ENCODE measurements at places on chromosomes 7 and 10.

- H3K4me3 ChIP-seq, result peak overlapping the region; percentile 90
- H3K4me1 ChIP-seq, result no peaks in the 10 kb centered on the region
- no peak for DNase-seq
- no peaks in the 10 kb centered on the region for H3K27me3 ChIP-seq
- no peak overlapping the region for H3K27ac ChIP-seq
These were observed 5.9 kb downstream of the ITGB1 start for GRCh38 chr10:32952094-32952493.

DNA sequence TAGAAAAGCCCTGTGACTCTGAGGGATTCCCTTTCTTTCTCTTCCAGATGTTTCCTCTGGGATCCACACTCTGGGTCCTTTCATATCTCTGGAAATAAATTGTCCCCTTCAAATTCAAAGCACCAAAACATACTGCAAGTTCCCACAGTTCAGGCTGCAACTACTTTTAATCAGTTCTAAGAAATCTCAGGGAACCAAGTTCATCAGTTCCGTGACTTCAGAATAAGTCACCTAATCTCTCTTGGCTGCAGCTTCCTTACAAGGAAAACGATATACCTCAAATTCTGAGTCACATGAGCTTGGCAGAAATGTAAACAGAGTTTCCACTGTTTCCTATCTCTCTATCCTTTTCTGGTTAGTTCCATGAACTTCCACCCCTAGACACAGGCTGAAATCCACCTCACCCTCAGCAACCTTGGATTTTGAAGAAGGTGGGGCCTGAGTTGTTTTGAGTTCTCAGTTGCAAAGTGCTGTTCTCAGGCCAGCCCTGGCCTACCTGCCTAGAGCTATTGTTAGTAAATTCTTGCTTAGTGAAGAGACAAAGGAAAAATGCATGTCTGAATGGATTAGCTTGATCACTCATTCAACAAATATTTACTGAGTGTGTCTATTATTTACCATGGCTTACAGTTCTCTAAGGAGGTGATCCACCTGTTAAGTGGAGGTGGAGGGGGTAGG lies 59.3 kb upstream of the IL6 start:
- DNase-seq, result peak; percentile 67
- H3K36me3 ChIP-seq, result no peaks in the 10 kb centered on the region
- no peaks in the 10 kb centered on the region for H3K27me3 ChIP-seq
- H3K4me1 ChIP-seq, result peaks cover 8% of the 10 kb centered on the region
- H3K4me3 ChIP-seq, result no peak overlapping the region
- H3K27ac ChIP-seq, result peak overlapping the region; percentile 24

- H3K36me3 ChIP-seq, result no peaks in the 10 kb centered on the region
- no peak for DNase-seq
- H3K4me3 ChIP-seq, result no peak overlapping the region
These were observed 239.9 kb downstream of the ADRA2A start for GRCh38 chr10:111316722-111317212.

DNA sequence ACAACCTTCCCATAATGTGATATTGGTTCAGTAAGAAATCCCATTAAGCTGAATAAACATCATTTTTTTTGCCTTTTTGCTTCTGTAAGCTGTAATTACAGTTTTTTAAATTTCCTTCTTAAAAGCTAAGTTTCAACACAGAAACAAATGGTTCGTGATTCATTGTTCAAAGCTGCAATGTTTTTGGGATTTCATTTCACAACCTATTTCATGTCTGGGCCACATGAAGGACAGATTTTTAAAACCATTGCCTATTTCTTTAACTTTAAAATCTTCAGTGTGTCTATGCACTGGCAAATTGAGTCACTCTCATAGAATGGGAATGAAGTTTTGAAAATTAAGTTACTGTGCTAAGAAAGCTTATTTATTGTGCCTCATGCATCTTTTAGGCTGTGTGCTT lies 66.9 kb downstream of the TFPI2 start:
- no peaks in the 10 kb centered on the region for H3K36me3 ChIP-seq
- no peak overlapping the region for H3K4me3 ChIP-seq
- H3K27me3 ChIP-seq, result no peaks in the 10 kb centered on the region
- H3K27ac ChIP-seq, result no peak overlapping the region
- H3K4me1 ChIP-seq, result no peaks in the 10 kb centered on the region

DNA sequence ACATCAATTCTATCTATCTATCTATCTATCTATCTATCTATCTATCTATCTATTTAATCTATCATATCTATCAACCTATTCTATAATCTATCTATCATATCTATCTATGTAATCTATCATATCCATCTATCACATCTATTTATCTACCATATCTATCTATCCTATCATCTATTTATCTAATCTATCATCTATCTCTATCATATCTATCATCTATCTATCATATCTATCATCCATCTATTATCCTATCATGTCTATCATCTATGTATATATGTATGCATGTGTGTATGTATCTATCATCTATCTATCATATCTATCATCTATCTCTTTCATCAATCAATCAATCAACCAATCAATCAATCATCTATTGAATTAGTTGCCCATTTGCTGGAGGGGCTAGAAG lies 159.3 kb upstream of the GALNT17 start:
- no peak overlapping the region for H3K4me3 ChIP-seq
- no peaks in the 10 kb centered on the region for H3K36me3 ChIP-seq
- H3K4me1 ChIP-seq, result no peaks in the 10 kb centered on the region
- H3K27ac ChIP-seq, result no peak overlapping the region
- DNase-seq, result no peak

- no peaks in the 10 kb centered on the region for H3K27me3 ChIP-seq
- no peaks in the 10 kb centered on the region for H3K4me1 ChIP-seq
- no peaks in the 10 kb centered on the region for H3K36me3 ChIP-seq
- H3K4me3 ChIP-seq, result no peak overlapping the region
- peak; percentile 53 for DNase-seq
These were observed 171.3 kb upstream of the HPS1 start for GRCh38 chr10:98617906-98618520.

- H3K4me3 ChIP-seq, result no peak overlapping the region
- peaks cover 12% of the 10 kb centered on the region for H3K36me3 ChIP-seq
- H3K27me3 ChIP-seq, result no peaks in the 10 kb centered on the region
- H3K27ac ChIP-seq, result peak overlapping the region; percentile 95
- DNase-seq, result peak; percentile 33
These were observed 9.5 kb downstream of the RAB18 start for GRCh38 chr10:27513451-27514191.

DNA sequence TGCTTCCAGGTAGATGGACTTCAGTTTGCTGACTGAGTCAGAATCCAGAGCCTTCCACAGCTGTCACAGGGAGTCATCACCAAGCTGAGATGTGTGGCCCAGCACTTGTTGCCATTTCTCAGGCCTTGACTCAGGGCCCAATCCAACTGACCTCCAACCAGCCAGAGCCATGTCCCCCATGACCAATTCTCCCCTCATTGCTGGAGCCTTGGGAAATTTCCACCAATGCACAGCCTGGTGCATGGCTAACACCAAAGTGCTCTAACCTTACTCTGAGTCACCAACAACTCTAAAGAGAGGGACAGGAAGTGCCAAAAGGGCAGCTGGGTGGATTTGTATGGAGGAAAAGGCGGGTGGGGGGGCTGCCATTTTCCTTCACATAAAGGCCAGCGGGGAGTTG lies 13.4 kb upstream of the GLI3 start:
- H3K36me3 ChIP-seq, result no peaks in the 10 kb centered on the region
- H3K27ac ChIP-seq, result no peak overlapping the region
- H3K4me3 ChIP-seq, result no peak overlapping the region
- H3K4me1 ChIP-seq, result peaks cover 4% of the 10 kb centered on the region
- no peak for DNase-seq
- no peaks in the 10 kb centered on the region for H3K27me3 ChIP-seq

DNA sequence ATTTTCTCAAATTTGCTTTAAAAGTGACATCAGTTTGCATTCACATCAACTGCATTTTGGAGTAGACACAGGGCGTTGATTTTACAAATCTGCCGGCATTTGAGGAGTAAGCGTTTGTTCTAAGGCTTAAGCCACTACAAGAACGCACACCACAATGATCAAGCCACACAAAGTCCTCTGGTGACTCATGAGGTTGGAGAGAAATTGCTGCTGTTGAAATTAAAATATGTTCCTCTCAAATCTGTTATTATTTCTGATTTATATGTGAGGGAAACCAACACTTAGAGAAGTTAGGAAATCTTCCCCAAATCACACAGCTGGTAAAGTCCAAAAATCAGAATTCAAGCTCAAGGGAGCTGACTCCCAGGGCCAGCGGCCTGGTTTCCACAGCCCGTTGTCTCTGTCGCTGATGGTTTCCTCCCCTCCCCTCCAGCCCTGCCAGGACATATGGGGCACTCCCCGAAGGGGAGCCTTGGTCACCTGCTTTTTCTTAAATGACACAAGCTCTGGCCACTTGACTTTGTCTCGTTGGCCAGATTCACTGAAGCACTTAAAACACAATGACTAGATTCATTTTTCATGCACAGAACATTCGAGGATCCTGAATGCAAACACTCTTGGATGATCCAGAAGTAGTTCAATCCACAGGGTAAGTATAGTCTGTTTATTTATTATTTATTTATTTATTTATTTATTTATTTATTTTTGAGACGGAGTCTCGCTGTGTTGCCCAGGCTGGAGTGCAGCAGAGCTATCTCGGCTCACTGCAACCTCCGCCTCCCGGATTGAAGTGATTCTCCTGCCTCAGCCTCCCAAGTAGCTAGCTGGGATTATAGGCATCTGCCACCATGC lies 29.2 kb upstream of the KLF6 start:
- H3K27ac ChIP-seq, result no peak overlapping the region
- H3K36me3 ChIP-seq, result no peaks in the 10 kb centered on the region
- DNase-seq, result no peak
- no peak overlapping the region for H3K4me3 ChIP-seq
- H3K4me1 ChIP-seq, result peaks cover 16% of the 10 kb centered on the region

- no peak overlapping the region for H3K4me3 ChIP-seq
- H3K36me3 ChIP-seq, result no peaks in the 10 kb centered on the region
- H3K27ac ChIP-seq, result no peak overlapping the region
- H3K27me3 ChIP-seq, result no peaks in the 10 kb centered on the region
- no peaks in the 10 kb centered on the region for H3K4me1 ChIP-seq
These were observed 15.3 kb upstream of the THSD7A start for GRCh38 chr7:11847336-11847735.

- peaks cover 3% of the 10 kb centered on the region for H3K27me3 ChIP-seq
- H3K4me1 ChIP-seq, result no peaks in the 10 kb centered on the region
- no peak for DNase-seq
- no peaks in the 10 kb centered on the region for H3K36me3 ChIP-seq
- no peak overlapping the region for H3K27ac ChIP-seq
- no peak overlapping the region for H3K4me3 ChIP-seq
These were observed 95.0 kb upstream of the SLC26A5 start for GRCh38 chr7:103541026-103541425.

DNA sequence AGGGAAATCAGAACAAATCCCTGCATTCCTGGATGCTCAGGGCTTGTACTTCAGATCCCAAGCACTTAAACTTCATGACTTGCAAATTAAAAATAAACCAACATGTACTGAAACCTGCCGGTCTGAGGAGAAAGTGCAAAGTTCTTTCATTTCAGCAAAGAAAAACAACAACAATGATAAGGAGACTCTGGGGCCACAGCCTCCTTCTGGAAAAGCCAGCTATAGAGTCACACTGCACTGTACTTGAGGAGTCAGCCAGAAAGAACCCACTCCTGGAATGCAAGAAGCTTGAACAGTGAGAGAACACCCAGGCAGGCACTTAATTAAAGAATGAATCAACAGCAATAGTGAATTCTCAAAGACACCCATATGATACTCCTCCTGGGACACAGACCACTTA lies 49.7 kb upstream of the TM9SF3 start:
- no peaks in the 10 kb centered on the region for H3K36me3 ChIP-seq
- H3K4me3 ChIP-seq, result no peak overlapping the region
- peaks cover 14% of the 10 kb centered on the region for H3K27me3 ChIP-seq
- H3K27ac ChIP-seq, result no peak overlapping the region
- H3K4me1 ChIP-seq, result no peaks in the 10 kb centered on the region
- DNase-seq, result no peak
